Calu3 (cell line): ENCODE measurements at places on chromosomes 7 and 10. TPM values are rescaled to one million over a fixed set of nuclear protein-coding genes. Genes with fewer than 3 reads are reported as not detected.

Gene PON1
- total RNA-seq = 0.71 TPM in 1 of 2 replicates, not detected in the other

Gene UNCX
- total RNA-seq = not detected in 2 replicates

Gene MYH16
- total RNA-seq = 0.61 and 0.97 TPM in 2 replicates

- no peak for DNase-seq
Observed at GRCh38 chr7:41758321-41758720, 55.4 kb upstream of the INHBA start.

- DNase-seq = no peak
Observed at GRCh38 chr10:114010316-114010715, 33.4 kb upstream of the ADRB1 start.

GRCh38 chr7:37009125-37009675 is 284.9 kb upstream of the AOAH start:
- no peak for DNase-seq

DNA sequence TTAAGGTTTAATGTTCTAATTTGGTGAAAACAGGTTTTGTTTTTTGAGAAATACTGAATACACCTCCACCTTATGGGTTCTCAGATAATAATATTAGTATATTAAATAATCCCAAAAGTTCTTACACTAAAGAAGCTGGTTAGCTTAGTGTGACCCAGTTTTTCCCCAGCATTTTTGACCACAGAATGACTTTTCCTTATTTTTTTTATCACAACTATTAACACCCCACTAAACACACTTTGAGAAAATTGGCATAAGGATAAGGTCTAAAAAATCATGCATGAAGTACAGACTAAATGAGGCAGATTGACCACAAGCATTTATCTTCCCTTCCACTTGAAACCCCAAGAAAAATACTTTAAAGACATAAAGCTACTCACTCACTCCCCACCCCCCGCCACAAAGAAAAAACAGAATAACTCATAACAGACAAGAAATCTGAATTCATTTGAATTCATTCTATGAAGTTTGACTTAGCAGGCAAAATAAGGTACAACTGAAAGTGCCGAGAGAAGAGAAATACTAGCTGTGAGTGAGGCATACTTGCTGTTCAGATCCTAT is 49.7 kb upstream of the WNT16 start:
- no peak for DNase-seq

DNA sequence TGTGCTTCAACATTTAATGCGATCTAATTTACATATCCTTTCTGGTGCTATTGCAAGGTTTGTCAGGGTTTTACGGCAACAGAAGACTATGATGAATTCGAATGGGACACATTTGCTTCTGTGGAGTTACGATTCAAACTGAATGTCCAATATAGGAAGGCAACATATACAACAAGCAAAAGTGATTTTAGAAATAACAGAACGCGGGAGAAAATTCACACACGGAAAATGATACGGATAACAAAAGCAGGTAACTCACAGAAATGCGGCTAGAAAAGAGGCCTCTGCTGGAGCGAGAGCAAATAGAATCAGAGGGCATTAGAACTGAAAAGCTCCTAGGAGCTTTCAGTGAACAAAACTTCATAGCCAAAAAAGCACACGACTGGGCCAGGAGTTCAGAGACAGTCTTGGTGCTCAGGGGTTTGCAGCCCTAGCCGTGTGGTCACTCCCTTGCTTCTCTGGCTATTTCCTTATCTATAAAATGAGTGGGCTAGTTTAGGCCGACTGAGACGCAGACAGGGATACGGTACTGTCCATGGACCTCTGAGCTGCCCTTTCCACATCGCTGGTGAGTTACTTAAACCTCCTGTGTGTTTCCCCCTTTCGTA is 557 bp upstream of the TAX1BP1 start:
- no peak for DNase-seq

DNA sequence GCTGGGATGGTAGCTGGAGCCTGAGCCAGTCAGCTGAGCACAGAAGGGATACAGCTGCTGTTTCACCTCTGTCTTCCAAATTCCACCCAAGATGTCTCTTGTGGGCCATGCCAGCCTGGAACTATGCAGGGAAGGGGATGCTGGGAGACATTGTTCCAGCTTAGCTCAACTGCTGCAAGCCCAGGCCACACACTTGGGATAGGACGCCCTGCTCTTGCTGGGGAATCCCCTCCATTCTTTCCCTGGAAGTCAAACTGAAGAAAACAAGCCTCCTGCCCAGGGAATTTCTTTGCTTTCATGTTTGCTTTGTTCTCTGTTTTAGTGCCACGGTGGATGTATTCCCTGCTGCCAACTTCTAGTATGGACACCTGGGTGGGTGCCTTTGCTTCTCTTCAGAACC is 55.2 kb upstream of the CDK13 start:
- DNase-seq = no peak

- no peak for DNase-seq
Observed at GRCh38 chr7:85840554-85840953, 653.7 kb upstream of the SEMA3D start.

GRCh38 chr7:52088008-52088901 is 771.6 kb upstream of the COBL start:
- DNase-seq = no peak
